ENCODE measurements at places on chromosomes 4 and X.

DNA sequence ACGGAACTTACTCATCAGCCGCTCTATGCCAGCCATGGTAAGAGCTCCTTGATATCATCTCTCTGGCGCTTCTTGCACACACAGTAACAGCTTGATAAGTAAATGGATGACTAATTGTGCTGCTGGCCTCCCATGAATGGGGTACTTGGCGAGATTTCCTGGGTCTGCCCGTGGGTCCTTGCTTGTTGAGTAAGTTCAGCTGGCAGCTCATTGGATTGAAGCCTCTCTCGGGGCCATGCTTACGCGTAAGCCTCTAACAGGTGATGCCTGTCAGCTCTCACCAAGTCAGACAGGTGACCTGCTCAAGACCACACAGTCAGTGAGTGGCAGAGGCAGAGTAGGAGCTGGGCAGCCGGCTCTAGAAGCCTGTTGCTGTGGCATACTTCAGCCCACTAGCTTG, 7.7 kb downstream of the NSG1 start:
- DNase-seq: no peak

DNA sequence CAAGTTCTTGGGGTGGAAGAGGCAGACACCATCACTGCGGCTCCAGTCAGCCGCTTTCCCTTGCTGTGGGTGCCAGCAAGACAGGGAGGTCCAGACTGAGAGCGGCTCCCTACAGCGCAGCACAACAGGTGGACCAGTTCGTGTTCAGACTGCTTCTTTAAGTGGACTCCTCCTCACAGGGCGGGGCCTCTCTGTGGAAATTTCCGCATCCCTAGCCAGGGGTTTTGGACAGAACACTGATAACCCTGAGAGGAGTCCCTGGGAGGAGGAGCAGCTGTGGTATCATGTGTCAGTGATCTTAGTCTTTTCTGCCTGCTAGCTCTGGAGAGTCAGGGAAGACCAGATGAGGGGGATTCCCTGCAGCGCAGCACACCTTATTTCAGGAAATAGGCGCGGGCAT, 48.5 kb downstream of the MAGEC2 start:
- no peak for DNase-seq

- DNase-seq: no peak
Observed at GRCh38 chrX:9340598-9341290, 124.1 kb upstream of the TBL1X start.

DNA sequence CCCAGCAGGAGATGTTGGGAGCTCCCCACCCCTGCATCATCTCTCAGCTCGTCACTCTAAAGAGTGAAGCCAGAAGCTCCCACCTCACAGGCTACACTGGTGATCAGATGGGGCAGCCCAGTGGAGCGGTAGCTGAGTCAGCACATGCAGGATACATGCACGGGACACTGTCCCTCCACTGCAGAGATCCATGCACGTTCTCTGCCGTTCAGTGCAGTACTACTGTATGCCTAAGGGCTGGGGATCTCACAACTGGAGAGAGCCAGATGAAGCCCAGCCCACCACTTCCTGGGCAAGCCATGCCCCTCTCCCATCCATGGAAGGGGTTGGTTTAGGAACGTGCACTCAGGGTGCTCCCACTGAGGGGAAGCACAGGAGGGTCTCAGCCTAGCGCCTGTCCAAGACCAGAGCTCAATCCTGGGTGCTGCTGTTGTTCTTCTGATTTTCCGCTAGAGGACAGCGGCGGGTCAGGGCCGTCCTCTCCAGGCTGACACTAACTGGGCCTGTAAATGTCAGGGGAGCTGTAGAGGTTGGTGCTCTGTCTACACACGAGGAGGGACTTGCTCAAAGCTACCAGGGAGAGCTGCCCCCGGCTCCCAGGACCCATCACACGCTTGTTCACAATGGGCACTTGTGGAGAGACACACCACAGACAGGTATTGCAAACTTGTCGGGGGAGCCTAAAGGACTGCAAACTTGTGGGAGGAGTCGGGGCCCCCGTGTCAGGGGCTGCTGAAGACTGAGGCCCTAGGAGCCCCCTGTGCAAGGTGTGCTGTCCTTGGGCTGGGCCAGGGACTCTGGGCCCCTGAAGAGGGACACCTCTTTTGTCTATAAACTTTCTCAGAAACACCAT, 18.2 kb upstream of the ABLIM2 start:
- DNase-seq: no peak

DNA sequence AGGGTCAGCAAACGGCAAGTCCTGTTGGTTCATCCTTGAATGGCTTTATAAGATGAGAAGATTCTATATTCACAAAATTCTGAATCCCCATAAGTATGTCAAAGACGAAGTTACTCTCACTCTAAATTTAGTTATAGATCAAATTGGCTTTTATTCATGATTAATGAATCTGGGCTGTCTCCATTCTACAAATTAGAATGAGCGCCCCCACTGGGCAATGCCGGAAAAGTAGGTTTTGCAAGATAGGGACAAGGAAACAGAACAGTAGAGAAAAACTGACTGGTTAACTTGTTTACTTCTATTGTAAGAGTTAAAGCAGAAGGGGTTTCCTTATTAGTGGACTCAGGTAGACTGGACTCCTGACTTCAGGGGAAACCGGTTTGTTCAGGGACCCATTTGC, 100.3 kb downstream of the F11 start:
- DNase-seq: no peak

DNA sequence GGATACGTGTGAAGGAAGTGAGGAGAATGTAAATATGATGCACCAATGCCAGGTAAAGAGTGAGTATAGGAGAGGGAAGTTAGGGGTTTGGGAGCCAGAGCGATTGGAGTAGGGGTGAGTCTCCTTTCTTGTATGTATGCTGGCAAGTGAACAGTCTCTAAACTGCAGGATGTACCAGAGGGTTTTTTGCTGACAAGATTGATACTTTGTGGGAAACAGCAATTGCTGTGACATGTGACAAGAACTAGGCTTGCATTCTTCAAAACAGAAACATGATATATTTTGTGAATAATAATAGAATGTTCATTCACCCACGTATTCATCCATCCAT, 706 bp downstream of the CHIC1 start:
- DNase-seq: no peak

DNA sequence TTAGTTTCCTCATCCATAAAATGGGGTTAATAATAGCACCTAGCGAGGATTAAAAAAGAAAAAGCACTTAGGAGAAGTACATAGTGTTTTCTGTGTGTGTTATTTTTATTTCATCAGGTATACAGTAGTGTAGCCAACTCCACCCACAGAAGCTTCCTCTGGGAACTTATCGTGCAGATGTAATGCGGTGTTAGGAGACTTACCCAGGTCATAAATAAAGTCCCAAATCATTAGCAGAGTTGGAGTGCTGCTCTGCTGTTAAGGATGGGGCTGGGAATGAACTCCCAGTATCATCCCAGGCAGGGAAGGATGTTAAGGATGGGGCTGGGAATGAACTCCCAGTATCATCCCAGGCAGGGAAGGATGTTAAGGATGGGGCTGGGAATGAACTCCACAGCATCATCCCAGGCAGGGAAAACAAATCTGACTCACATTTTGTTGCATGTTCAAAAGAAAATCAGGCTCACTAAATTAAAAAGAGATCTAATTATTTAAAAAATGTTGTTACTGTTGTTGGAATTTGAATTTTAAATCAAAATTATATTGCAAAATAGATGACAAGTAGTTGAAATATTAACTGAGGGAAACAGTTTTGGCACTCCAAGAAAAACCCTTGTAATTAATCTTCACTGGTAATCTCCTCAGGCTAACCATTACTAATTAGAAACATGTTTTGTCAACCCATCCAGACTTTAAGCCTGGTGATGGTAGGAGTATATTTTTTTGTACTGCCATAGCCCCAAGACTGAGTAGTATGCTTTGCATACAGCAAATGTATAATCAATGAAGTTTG, 10.2 kb upstream of the SFRP2 start:
- DNase-seq: no peak

DNA sequence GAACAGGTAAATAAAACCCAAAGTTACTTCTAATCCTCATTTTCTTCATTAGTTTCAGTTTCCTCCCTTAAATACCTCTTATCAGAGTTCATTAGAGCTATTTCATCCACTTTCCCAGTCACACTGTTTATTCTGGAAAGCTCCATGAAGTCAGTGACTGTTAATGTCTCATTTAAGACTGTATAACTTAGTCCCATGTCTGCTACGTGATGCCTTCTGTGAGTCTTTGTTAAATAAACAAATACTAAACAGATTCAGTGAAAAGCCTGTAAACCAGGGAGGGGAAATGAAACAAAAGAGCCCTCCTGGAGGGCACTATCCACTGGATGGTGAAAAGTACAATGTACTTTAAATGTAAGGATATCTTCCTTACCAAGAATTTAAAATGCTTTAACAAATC, 24.7 kb downstream of the ACE2 start:
- DNase-seq: no peak

GRCh38 chr4:128341634-128342033, 54.0 kb upstream of the PGRMC2 start:
- DNase-seq: no peak

- no peak for DNase-seq
Observed at GRCh38 chr4:113646442-113646822, 115.1 kb downstream of the CAMK2D start.

DNA sequence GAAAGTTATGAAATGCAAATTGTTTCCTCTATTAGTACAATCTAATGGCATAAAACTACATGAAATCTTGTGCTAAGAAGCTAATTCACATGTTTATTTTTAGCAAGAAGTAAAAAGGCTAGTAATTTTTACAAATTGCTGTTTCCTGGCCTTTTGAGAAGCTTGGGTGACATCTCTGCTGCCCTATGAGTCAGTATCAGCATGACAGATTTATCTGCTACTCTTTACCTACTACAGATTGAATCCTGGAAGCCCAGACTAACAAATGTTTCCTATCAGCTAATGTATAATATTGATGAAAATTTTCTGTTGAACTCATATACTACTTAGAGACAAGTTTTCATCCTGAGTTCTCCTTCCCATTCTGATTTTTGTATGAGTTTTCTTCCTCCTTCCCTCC, 232.4 kb downstream of the DCTD start:
- DNase-seq: no peak

GRCh38 chrX:137119049-137119448, 85.3 kb upstream of the GPR101 start:
- DNase-seq: no peak

- DNase-seq: no peak
Observed at GRCh38 chr4:93842601-93843252, 14.2 kb downstream of the ATOH1 start.
